ENCODE measurements at places on chromosomes 5 and 9. TPM values are rescaled to one million over a fixed set of nuclear protein-coding genes. Genes with fewer than 3 reads are reported as not detected.
A peak's percentile ranks its signal among the peaks of the same experiment; 100 is the strongest.

The GKAP1 gene
- 5.9 TPM for total RNA-seq

The PCDHB13 gene
- 0.86 TPM for total RNA-seq

The CCNO gene
- 12.5 TPM for total RNA-seq

The MEF2C gene
- total RNA-seq, result 6.5 TPM

The PCDHGA1 gene
- 0.29 TPM for total RNA-seq

GRCh38 chr9:106657926-106658325, 205.0 kb upstream of the ZNF462 start:
- no peaks in the 10 kb centered on the region for H3K27me3 ChIP-seq
- H3K4me3 ChIP-seq, result no peak overlapping the region
- no peak for DNase-seq

DNA sequence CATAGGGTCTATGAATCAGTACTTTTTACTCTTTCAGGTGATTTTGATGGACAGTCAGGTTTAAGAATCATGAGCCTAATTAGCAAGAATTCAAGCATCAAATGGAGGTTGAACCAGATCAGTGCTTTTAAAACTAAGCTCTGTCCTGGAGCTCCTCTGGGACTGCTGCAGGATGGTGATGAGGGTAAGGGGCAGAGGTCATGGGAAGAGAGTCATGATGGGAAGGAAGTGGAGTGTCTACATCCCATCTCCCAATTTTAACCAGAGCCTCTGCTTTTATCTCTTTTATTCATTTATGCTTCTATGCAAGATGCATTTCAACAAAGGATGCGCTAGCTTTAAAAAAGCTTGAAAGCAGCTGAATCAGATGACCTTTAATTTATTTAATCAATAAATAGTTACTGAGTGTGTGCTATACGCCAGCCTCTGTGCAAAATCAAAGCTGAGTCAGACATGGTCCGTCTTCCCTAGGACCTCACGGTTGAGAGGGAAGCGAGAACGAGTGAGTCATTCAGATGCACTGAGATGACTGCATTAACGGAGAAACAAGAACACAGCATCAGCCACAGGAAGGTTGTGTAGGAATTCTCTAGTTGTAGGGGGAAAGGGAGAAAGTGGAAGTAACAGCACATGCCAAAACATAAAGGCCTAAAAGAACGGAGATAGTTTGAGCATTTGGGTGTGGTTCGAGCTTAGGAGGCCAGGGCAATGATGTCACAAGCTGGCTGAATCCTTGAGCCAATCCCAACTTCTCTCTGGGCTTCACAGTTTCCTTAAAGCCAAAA, 441.6 kb upstream of the BRINP1 start:
- H3K36me3 ChIP-seq, result no peaks in the 10 kb centered on the region
- H3K27me3 ChIP-seq, result no peaks in the 10 kb centered on the region
- no peak for DNase-seq
- no peaks in the 10 kb centered on the region for H3K4me1 ChIP-seq
- H3K4me3 ChIP-seq, result no peak overlapping the region

- H3K4me1 ChIP-seq, result peaks cover 8% of the 10 kb centered on the region
- no peaks in the 10 kb centered on the region for H3K36me3 ChIP-seq
- H3K27me3 ChIP-seq, result no peaks in the 10 kb centered on the region
- no peak overlapping the region for H3K4me3 ChIP-seq
- no peak overlapping the region for H3K27ac ChIP-seq
Observed at GRCh38 chr5:113181409-113181808, 204.8 kb downstream of the DCP2 start.

DNA sequence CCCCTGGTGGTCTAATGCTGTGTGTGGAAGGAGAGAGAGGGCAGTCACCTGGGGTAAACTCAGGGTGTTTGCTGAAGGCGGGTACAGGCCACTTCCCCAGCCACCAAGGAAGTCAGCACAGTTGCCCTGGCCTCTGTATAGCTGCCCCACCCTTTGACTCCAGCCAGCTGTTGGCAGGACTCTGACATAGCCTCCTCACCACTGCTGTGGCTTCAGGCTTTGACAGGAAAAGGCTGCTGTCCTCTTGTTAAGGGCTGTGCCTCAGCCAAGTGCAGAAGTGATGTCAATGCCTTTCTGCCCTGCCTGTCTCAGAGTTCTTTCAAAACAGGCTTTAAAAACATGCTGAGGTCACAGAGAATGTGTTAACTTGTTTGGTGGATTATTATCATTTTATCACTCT, 487.2 kb upstream of the KLF4 start:
- no peaks in the 10 kb centered on the region for H3K27me3 ChIP-seq
- H3K4me1 ChIP-seq, result peaks cover 8% of the 10 kb centered on the region
- H3K4me3 ChIP-seq, result no peak overlapping the region
- no peaks in the 10 kb centered on the region for H3K36me3 ChIP-seq
- H3K27ac ChIP-seq, result no peak overlapping the region

- H3K36me3 ChIP-seq, result no peaks in the 10 kb centered on the region
- H3K4me3 ChIP-seq, result no peak overlapping the region
- H3K4me1 ChIP-seq, result no peaks in the 10 kb centered on the region
- no peak for DNase-seq
- H3K27ac ChIP-seq, result no peak overlapping the region
- H3K27me3 ChIP-seq, result no peaks in the 10 kb centered on the region
Observed at GRCh38 chr9:109918339-109919163, 138.6 kb downstream of the PALM2AKAP2 start.

DNA sequence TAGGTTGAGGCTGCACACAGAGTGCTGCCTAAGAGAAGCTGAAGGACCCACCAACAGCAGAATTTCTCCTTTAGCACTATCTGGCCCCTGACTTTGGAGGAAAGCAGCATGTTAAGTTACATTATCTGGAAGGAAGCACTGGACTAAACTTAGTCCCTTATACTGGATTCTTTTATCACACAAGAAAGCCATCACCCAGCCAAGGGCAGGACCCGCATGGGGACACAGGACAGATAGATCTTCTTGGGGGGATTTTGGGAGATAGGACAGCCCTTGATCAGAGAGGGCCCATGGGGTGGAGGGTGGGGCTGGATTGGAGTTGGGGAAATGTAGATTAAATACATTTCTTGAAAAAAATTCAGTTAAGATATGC, 14.4 kb downstream of the ANKRD33B start:
- H3K27ac ChIP-seq, result no peak overlapping the region
- H3K4me3 ChIP-seq, result no peak overlapping the region
- no peak for DNase-seq
- H3K27me3 ChIP-seq, result no peaks in the 10 kb centered on the region
- peaks cover 15% of the 10 kb centered on the region for H3K4me1 ChIP-seq
- H3K36me3 ChIP-seq, result no peaks in the 10 kb centered on the region

GRCh38 chr5:89246252-89246651, 363.3 kb upstream of the MEF2C start:
- H3K36me3 ChIP-seq, result no peaks in the 10 kb centered on the region
- no peak overlapping the region for H3K27ac ChIP-seq
- no peak overlapping the region for H3K4me3 ChIP-seq
- no peaks in the 10 kb centered on the region for H3K27me3 ChIP-seq

DNA sequence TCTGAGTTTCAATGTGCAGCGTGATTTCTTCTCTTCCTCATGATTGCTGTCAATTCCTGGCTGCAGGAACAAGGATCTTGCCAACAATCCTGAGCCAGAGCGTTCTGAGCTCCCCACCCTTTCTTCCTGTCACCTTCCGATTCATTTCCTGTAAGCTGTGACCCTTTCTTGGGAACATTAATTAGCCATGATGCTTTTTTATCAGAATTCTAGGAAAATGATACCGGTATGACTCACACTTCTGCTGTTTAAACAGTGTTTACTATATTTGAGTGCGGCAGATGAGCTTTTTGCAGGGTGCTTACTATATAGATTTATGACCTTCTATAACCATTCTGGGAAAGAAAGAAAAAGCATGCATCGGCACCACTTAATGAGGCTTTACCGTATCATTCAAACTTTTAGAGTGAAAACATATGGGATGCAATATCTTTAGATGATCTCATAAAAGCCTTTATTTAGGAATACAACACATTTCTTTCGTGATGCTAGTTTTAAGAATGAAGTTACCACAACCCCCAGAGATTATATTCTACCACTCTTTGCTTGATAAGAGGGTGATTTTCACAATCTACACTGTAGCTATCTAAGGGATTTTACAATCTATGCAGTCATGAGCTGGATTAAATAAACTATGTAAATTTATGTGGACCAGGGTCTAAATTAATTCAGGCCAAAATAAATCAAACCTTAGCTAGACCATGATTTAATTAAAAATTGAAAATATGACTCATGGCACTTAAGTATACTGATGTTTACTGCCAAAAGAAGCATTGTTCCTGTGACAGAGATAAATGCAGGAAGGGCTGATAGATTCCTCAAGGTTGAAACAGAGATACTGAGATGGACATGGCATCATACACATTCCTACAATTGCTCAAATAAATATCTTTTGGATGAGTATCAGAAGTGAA, 38.0 kb upstream of the OSMR start:
- peaks cover 15% of the 10 kb centered on the region for H3K4me1 ChIP-seq
- peaks cover 16% of the 10 kb centered on the region for H3K27me3 ChIP-seq
- no peak for DNase-seq
- H3K4me3 ChIP-seq, result no peak overlapping the region

DNA sequence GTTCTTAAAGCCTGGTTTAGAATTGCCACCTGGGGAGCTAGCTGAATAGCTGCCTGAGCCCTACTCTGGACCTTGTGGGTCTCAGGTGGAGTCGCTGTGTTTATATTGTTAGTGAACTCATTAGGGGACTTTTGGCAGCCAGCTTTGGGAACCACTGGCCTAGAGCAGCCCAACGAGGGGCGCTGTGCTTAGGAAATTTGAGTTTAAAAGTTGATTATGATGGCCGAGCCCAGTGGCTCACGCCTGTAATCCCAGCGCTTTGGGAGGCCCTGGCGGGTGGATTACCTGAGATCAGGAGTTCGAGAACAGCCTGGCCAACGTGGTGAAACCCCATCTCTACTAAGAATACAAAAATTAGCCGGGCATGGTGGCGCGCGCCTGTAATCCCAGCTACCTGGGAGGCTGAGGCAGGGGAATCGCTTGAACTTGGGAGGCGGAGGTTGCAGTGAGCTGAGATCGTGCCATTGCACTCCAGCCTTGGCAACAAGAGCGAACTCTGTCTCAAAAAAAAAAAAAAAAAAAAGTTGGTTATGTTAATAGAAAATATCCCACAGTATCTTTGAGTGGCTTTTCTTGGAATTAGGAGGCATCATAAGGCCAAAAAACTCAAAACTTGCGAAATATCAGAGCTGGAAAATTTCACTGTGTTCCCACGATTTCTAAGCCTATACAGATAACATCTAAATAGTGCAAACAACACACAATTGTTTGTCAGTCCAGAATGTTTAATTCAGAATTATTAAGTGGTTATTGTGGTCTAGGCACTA, 809 bp downstream of the MCCC2 start:
- H3K36me3 ChIP-seq, result peaks cover 42% of the 10 kb centered on the region
- H3K27me3 ChIP-seq, result no peaks in the 10 kb centered on the region
- H3K4me3 ChIP-seq, result peak overlapping the region; percentile 88
- H3K27ac ChIP-seq, result peak overlapping the region; percentile 98
- peaks cover 21% of the 10 kb centered on the region for H3K4me1 ChIP-seq

DNA sequence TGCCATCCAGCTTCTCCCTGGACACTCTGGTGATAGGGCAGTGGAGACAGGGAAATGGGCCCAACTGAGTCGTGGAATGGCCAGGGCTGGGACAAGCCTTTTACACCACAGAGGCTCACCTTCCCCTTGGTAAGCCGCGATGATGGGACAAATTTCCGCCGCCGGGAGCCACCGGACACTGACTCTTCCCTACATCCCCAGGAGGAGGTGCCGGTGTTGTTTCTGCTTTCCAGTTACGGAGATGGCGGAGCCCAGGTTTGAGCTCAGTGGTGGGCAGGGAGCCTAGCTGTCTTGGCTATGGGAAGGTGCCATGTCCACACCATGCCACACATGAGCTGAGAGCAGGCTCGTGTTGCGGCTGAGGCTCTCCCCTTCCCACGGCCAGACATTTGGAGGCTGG, 19.9 kb upstream of the WNK2 start:
- no peak for DNase-seq
- no peak overlapping the region for H3K4me3 ChIP-seq
- H3K27ac ChIP-seq, result no peak overlapping the region
- no peaks in the 10 kb centered on the region for H3K27me3 ChIP-seq

DNA sequence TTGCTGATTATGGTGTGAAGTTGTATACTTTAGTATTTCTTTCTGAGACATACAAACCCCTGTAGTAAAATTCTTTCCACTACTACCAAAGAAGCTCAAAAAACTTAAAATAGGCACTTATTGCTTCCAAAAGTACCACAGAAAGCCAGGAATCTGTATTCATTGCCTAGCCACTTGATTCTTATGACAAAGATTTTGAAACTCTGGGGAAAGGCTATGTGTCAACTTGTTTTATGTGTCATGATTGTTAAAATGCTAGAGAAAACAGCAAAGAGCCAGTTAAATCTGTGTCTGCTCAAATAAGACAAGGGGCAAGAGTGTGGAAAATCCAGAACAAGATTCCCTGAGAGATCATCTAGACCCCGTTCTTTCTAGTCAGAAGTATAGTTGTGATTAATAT, 6.0 kb downstream of the KIF2A start:
- peaks cover 18% of the 10 kb centered on the region for H3K36me3 ChIP-seq
- no peak overlapping the region for H3K4me3 ChIP-seq
- peaks cover 60% of the 10 kb centered on the region for H3K4me1 ChIP-seq
- no peaks in the 10 kb centered on the region for H3K27me3 ChIP-seq

GRCh38 chr9:248278-248961, 33.8 kb downstream of the DOCK8 start:
- no peaks in the 10 kb centered on the region for H3K27me3 ChIP-seq
- H3K36me3 ChIP-seq, result no peaks in the 10 kb centered on the region
- H3K4me3 ChIP-seq, result no peak overlapping the region

DNA sequence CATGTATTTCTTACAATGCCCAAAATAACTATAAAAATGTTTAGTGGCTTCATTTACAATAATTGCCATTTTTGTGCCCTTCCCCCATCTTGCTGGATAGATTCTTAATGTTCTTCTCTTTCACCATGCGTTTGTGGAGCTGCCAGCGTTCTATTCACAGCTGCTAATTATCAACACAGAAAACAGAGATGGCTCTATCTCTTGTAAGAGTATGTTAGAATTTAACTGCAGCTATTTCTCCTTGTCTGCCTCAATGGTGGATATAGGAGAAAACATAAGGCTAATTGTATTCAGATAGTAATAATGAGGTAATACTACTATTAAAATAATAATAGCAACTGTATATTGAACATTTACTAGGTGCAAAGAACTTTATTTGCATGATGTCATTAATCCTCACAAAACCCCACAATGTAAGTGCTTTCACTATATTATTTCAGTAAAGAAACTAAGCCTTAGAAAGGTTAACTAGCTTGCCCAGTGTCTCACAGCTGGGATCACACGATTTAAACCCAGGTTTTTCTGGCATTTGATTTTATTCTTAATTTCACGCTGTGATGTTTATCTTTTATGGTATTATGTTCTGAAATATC, 50.1 kb downstream of the JAKMIP2 start:
- no peak overlapping the region for H3K4me3 ChIP-seq
- H3K36me3 ChIP-seq, result no peaks in the 10 kb centered on the region
- H3K4me1 ChIP-seq, result no peaks in the 10 kb centered on the region
- H3K27me3 ChIP-seq, result no peaks in the 10 kb centered on the region
- no peak for DNase-seq

GRCh38 chr5:4584982-4585381, 555.1 kb upstream of the ADAMTS16 start:
- H3K27me3 ChIP-seq, result no peaks in the 10 kb centered on the region
- no peak for DNase-seq
- H3K36me3 ChIP-seq, result no peaks in the 10 kb centered on the region
- H3K4me3 ChIP-seq, result no peak overlapping the region
- H3K4me1 ChIP-seq, result no peaks in the 10 kb centered on the region

GRCh38 chr9:112065806-112066606, 109.1 kb downstream of the SUSD1 start:
- peak overlapping the region; percentile 45 for H3K4me3 ChIP-seq
- peak overlapping the region; percentile 97 for H3K27ac ChIP-seq
- no peaks in the 10 kb centered on the region for H3K27me3 ChIP-seq
- DNase-seq, result peak; percentile 79
- H3K4me1 ChIP-seq, result peaks cover 52% of the 10 kb centered on the region
